ENCODE measurements at places on chromosomes 4 and X.

- DNase-seq = no peak
Measured at GRCh38 chrX:150889131-150889530, 9.3 kb downstream of the CD99L2 start.

- no peak for DNase-seq
Measured at GRCh38 chr4:26978387-26979053, 117.9 kb downstream of the STIM2 start.

DNA sequence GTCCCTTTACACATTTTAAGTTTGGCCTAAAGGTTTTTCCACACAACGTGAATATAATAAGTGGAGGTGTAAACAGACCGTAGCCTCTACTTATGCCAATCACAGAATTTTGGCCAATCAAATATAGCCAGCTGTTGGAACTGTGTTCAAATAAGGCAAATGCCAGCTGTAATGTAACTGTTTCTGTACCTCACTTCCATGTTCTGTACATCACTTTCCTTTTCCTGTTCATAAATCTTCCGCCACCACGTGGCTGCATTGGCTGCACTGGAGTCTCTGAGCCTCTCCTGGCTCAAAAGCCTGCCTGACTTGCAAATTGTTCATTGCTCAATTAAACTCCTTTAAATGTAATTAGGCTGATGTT is 105.1 kb upstream of the SMIM31 start:
- no peak for DNase-seq

DNA sequence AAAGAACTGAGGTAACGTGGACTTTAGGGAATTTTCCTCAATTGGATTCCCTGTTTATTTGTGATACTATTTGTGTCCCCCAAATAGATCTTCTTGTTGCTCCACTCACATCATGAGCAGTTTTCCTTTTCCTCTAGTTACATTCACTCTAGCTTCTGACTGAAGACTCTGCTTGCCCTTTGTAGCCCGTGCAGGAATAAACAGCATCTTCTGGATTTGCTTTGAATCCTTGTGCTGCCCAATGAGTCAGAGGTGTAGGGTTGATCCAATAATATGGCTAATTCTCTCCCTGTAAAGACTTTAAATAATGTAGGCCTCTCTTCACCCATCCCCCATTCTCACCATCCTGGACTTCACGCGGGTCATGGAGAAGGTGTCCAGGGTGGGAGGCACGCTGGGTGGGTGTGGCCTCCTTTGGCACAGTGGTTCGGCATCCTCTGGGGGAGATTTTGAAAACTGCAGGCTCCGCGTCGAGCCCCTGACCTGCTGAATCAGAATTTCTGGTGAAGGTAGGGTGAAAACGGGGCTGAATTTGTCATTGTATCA is 9.0 kb downstream of the HAND2 start:
- no peak for DNase-seq

DNA sequence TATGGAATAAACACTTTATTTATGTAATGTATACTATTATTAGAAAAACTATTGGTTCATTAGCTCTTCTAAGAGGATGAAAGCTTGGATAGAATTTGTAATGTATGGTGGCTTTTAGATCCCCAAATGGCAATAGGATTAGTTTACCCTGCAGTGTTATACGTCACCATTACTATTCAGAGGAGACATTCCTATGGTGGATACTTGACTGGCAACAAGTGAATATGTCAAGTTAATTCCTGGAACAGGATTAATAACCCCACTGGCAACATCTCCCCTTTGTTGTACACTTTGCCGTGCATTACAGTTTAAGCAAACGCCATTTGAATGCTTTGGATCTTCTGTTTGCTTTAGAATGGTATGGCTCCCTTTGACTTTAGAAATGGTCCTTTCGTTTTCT is 420.3 kb downstream of the FAM47B start:
- DNase-seq = no peak

GRCh38 chrX:23784470-23785331 is 1.7 kb downstream of the SAT1 start:
- peak; percentile 39 for DNase-seq

DNA sequence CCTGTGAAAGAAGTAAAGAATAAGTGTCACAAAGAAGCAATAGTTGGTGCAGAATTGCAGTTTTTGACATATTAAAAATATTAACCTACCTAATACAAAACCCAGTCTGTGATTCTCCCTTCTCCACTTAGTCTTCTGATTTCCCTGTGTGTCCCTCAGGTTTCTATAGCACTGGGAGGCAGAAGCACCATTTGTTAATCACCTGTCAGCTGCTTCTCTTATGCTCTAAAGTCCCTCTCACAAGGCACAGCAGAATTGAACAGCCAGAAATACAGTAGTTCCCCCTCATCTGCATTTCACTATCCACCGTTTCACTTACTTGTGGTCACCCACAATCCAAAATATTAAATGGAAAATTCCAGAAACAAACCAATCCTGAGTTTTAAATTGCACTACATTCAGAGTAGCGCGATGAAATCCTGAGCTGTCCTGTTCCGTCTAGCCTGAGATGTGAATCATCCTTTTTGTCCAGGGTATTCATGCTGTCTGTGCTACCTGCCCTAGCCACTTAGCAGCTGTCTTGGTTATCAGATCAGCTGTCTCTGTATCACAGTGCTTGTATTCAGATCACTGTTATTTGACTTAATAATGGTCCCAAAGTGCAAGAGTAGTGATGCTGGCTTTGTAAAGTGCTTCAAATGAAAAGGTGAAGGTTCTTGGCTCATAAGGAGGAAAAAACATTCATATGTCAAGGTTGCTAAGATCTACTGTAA is 984.1 kb upstream of the GRID2 start:
- DNase-seq = no peak

GRCh38 chr4:79431839-79432238 is 23.8 kb upstream of the GK2 start:
- no peak for DNase-seq

DNA sequence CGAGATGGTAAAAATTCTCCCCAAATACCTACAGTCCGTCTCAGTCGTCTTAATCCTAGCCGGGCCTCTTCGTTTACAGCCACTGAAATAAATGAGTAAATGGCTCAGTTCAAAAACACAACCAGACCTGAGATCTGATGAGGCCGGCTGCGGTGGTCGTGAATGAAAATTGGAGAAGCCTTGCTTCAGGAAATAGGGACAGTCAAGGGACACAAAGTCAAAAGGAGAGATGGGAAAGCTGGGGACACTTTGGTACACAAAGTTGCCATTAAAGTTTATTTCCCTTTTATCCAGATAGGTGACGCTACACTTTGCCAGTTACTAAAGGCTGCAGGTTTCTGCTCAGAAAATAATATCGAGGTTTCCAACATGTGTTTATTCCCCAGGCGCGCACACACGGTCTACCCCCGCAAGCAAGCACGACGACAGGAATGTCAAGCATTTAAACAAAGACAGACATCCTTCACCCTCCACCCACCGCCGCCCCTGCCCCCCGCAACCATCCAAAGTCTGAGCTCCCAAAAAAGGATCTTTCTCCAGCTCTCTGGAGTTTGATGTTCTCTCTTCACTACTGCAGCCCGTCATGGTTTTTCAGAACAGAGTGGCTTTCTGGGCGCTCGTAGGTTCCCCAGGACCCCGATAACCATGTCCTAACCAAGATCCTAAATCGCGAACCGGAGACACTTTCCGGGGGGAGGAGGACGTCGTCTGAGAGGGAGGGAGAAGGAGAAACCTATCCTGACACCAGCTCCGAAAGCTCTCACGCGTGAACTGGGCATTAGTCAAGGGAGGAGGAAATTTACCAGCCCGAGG is 1.3 kb upstream of the PCDH7 start:
- DNase-seq = no peak

DNA sequence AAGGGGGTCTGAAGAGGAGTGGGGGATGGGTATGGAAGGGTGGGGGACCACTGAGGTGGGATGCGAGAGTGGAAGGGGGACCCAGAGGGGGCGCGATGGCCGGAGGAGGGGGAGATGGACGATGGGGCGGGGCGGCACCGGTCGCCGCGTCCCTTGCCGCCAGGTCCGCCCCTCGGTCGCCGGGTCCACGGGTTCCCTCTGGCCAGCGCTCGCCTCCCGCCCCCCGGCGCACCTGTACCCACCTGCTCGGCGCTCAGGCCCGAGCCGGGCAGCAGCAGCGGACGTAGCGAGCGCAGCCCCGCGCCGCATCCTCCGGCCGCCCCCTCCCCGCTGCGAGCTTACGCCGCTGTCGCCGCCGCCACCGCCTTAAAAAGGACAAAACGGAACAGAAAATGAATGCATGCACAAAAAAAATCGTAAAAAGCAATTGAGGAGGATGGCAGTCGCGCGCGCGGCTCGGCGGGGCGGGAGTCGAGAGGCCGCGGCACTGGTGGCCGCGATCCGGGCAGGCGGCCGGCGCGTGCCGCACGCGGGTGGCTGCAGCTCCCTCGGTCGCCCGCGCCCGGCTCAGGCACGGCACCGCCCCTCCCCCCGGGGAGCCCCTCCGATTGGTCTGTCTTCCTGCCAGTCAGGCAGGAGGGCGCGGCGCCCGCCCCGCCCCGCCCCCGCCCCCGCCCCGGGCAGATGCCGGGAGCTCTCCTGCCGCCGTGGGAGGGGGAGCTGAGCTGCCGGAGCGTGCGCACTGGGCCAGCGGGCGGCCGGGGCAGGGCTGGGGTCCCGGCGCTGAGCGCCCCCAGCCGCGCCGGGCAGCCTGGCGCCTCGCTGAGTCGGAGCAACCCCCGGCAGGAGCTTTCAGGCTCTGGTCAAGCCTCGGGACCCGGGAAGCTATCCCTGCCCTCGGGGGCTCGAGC is at the start of gene JAKMIP1:
Gene JAKMIP1, minus strand, starts transcription at position 539 of the 911 bp plus-strand sequence. CDS start 87,699 bp downstream, outside the sequence.
- DNase-seq = peak; percentile 64

DNA sequence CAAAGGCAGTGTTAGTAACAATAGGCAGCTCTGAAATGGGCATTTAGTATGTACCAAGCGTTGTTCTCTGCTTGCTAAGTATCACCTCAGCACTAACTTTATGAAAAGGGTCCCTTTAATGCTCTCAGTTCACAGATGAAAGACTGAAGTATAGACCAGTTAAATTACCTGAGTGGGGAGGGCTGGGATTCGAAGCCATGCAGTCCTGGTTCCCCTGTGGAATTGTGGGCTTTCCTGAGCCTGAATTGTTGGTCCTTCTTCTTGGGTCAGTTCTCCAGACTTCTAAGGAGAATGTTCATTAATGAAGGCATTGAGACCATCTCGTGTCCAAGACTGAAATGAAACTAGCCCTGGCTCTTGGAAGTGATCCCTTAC is 7.7 kb upstream of the PRDM8 start:
- no peak for DNase-seq

DNA sequence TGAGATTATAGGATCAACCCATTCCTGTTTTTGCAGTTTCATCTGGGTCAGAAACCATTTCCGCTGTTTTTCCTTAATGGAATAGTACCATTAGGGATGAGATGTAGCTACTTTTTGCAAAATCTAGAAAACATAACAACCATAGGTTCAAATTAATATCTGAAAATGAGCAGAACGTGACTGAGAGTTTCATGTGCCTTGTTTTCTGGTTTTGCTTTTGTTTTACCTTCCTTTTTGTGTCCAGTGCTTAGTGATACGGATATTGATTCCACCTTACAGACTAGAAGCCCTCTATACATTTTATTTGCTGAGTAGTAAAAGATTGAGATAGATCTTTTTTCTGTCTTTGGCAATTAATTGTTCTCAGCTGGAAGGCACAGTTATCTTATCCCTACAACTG is 46.5 kb downstream of the SNX25 start:
- DNase-seq = no peak

- DNase-seq = no peak
Measured at GRCh38 chr4:164060456-164060855, 566.0 kb downstream of the TMA16 start.

DNA sequence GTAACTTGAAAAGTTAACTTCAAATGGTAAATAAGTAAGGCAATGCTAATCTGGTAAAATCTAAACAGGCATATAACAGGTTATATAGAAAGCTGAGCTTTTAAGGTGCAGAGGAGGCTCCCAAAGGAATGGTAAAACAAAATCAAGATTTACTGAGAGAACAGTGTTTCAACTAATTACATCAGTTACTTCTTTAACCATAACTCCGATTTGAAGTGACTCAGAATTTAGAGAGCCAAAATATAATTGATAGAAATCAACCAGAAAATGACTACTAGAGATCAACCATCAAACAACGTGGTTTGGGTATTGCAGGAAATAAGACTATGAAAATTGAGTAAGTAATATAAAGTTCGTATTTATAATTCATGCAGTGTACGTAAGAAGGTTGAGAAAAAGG is 6.9 kb downstream of the G3BP2 start:
- no peak for DNase-seq

GRCh38 chr4:123230061-123230460 is 166.5 kb upstream of the SPRY1 start:
- no peak for DNase-seq

- DNase-seq = no peak
Measured at GRCh38 chr4:25080571-25080970, 49.8 kb upstream of the LGI2 start.

DNA sequence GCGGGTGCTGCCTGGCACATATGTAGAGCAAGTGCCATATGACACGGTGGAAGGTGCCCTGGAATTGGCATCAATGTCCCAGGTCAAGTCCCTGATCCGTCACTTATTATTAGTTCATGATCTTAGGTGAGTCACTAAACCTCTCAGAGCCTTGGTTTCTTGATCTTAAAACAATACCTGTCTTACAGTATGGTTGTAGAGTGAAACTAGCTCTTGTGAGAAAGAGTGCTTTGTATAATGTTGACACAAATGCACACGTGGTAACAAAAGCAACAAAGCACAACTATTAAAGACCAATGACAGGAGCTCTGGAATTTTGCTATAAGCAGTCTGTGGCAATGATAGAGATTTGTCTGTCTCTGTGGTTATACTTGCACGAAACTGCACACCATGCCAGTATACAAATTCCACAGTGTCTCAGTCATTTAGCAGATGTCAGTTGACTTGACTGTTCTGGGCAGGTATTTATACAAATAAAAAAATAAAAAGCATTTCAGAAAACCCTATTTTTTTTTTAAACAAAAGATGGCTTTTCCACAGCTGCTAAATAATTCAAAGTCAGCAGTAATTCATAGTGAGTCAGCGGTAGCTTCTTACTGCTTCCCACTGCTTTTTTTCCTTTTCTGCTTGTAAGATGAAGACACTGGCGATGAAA is 19.7 kb upstream of the ACSL1 start:
- no peak for DNase-seq

- no peak for DNase-seq
Measured at GRCh38 chr4:152166567-152166966, 369.3 kb downstream of the FBXW7 start.

- DNase-seq = no peak
Measured at GRCh38 chr4:54484383-54484782, 173.4 kb upstream of the KIT start.

GRCh38 chr4:107318078-107318477 is 282.0 kb upstream of the DKK2 start:
- no peak for DNase-seq

DNA sequence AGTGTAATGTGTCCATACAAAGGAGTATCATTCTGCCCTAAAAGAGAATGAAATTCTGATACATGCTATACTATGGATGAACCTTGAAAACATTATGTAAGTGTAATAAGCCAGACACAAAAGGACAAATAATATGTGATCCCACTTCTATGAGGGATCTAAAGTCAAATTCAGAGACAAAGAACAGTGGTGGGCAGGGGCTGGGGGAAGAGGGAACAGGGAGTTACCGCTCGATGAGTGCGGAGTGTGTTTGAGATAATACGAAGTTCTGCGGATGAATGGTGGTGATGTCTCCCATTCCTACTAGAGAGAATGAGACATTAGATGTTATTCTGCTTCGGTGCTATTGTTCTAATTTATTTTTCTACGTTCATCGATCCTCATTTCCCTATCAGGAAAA is 46.1 kb upstream of the TLR2 start:
- no peak for DNase-seq

- no peak for DNase-seq
Measured at GRCh38 chrX:123648028-123648810, 84.6 kb downstream of the THOC2 start.

Data from erythroblast (primary cell).